Right hindlimb (tissue), 1 donor: ENCODE measurements at places on chromosomes 16 and 17.

- DNase-seq: no peak
Measured at GRCh38 chr17:1374431-1375177, 25.4 kb downstream of the YWHAE start.

- no peak for DNase-seq
Measured at GRCh38 chr16:84155226-84155625, 10.1 kb downstream of the DNAAF1 start.

GRCh38 chr16:49978569-49979326, 46.3 kb upstream of the CNEP1R1 start:
- no peak for DNase-seq

- DNase-seq: peak; percentile 47
Measured at GRCh38 chr16:69404275-69404805, 18.5 kb upstream of the TERF2 start.

- peak; percentile 52 for DNase-seq
Measured at GRCh38 chr17:45092911-45093430, 31.9 kb downstream of the NMT1 start.

DNA sequence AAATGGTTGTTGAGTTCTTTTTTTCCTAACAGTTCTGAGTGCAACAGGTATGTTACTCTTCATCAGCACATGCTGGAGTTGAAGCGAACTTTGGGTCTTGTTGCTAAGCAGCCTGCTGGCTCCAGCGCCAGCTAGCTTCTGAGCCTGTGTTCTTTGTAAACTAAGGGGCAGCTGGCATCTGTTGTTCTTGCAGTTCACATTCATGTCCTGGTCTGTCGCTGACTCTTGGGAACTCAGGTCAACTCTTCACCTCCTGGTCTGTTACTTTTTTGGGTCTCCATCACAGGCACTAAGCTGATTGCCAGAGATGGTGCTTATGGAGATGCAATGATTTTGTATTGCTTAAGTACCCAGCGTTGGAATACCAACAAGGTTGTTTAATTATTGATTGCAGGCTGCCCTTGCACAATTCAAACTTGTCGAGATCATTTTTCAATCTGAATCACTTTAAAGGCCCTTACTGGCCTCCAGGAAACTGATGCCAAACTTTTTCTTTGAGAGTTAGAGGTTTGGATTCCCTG, 40.9 kb downstream of the USP10 start:
- DNase-seq: no peak

DNA sequence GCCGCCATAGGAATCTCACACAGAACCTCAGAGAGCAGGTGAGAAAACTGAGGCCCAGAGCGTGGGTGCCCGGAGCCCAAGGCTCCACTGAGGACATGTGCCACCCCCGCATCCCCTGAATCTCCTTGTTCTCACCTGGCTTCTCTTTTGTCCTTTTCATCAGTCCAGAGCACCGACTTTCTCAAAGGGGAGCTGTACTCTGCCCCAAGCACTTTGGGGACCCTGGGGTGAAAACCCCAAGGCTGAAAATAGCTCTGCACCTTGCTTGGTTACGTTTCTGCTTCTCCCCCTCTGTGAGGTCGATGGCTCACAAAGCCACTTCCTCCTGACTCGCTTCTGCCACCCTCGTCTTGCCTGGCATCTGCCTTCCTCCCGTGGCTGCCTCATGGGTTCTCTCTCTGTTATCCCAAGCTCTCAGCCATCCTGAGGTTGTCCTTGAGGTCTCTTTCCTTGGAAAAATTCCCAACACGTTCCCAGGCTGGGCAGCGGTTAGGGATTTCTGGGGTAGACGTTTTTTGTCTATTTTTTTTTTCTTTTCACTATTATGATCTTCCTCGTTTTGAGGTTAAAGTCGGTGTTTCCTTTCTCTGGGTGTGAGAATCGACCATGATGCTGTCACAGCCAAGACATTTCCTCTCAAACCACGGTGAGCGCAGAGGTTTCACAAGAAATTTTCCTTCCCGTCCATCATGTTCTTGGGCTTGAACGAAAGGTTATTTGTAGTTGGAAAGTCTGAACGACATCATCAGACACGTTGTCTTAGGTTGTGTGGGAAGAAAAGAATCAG, 37.2 kb downstream of the IRF8 start:
- DNase-seq: no peak

DNA sequence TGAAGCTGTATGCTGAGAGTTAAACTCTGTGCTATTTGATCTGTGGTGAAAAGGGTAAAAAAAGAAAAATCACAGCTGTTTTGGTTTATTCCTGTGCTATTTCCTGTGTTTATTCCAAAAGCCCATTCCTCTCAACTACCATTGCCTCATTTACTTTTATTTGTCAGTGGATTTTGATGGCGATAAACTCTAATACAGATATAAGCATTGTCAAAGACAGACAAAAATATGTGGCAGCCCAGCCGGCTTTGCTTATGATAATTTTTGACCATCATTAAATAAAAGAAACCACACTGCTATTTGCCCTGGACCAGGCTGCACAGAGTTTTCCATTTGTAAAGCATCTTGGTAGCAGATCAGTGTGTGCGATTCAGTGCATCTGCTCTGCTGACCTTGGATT, 473.6 kb upstream of the ASIC2 start:
- DNase-seq: no peak

GRCh38 chr17:78818932-78819331, 21.7 kb downstream of the USP36 start:
- DNase-seq: no peak

GRCh38 chr17:21090902-21091618, 35.7 kb upstream of the DHRS7B start:
- DNase-seq: no peak

- no peak for DNase-seq
Measured at GRCh38 chr16:86553356-86553755, 1.7 kb downstream of the MTHFSD start.

DNA sequence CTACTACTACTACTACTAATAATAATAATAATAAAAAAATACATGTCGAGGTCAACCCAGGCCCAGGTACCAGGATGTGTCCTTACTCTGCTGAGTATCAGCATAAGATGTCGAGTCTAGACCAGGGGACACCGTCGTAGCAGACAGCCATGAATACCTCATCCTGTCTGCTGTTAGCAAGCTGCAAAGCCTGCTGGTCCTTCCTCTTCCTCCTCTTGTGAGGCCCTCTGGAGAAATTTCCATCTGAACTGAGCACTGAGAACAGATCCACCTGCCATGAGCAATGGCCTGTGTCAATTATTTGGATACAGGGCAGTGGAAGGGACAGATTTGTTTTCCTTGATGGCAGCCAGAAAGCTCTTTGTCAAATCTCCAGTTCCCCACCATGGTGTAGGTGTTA, 168.5 kb downstream of the XYLT1 start:
- no peak for DNase-seq

GRCh38 chr17:76997981-76998531, 129.9 kb downstream of the MGAT5B start:
- no peak for DNase-seq

DNA sequence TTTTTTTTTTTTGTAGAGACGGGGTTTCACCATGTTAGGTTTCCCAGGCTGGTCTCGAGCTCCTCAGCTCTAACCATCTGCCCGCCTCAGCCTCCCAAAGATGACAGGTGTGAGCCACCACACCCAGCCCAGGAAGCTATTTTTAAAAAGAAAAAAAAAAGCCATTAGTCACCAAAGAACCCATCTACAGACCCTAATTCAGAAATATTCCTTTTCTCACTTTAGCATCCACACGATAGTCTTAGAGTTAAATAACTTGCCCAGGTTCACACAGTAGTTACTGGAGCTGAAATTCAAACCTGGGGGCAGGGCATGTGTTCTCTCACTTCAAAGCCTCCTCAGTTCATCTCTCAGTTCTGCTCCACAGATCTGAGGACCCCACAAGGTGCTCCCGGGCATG, 70.3 kb upstream of the NOL11 start:
- DNase-seq: no peak

GRCh38 chr16:66058172-66058691, 308.3 kb upstream of the CDH5 start:
- DNase-seq: peak; percentile 49

- no peak for DNase-seq
Measured at GRCh38 chr17:59355030-59355701, 23.7 kb downstream of the YPEL2 start.
